ENCODE measurements at places on chromosomes 12 and 14.

- peak; percentile 80 for DNase-seq
Measured at GRCh38 chr14:61350427-61351270, 29.3 kb downstream of the PRKCH start.

- DNase-seq = peak; percentile 66
Measured at GRCh38 chr14:70416725-70417349, at the start of gene SYNJ2BP. SYNJ2BP (minus strand) TSS chr14:70417090; CDS start chr14:70416963, 127 bp downstream.

- no peak for DNase-seq
Measured at GRCh38 chr12:90064852-90065801, 356.5 kb upstream of the ATP2B1 start.

- no peak for DNase-seq
Measured at GRCh38 chr12:130649101-130650045, 66.7 kb downstream of the RIMBP2 start.

- peak; percentile 55 for DNase-seq
Measured at GRCh38 chr14:97218691-97219430, 421.7 kb downstream of the VRK1 start.

- DNase-seq = no peak
Measured at GRCh38 chr12:124305136-124305535, 10.2 kb downstream of the RFLNA start.

- DNase-seq = no peak
Measured at GRCh38 chr14:67609642-67610310, 9.7 kb upstream of the PIGH start.

- no peak for DNase-seq
Measured at GRCh38 chr12:124281309-124281708, 13.6 kb upstream of the RFLNA start.

- no peak for DNase-seq
Measured at GRCh38 chr12:124213666-124214347, 81.1 kb upstream of the RFLNA start.

DNA sequence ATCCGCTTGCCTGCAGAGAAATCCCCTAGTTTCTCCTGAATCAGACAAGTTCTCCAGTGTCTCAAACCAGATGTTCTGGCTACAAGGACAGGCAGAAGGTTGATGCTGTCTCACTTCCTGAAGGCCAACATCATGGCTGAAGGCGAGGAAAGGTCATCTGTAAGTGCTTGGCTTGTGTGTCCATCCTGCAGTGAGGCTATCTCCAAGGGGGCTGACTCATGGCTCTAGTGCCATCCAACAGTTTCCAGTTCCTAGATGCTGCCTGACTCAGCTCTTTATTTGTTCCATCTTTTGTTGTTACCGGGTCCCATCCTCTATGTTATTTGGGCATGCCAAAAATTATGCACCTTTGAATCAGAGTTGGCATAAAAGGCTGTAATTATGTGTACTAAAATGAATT lies 232.1 kb upstream of the TBX3 start:
- no peak for DNase-seq

GRCh38 chr12:49936925-49937324 lies 13.6 kb upstream of the AQP2 start:
- no peak for DNase-seq

- no peak for DNase-seq
Measured at GRCh38 chr12:64212119-64212746, 9.9 kb downstream of the KICS2 start.

DNA sequence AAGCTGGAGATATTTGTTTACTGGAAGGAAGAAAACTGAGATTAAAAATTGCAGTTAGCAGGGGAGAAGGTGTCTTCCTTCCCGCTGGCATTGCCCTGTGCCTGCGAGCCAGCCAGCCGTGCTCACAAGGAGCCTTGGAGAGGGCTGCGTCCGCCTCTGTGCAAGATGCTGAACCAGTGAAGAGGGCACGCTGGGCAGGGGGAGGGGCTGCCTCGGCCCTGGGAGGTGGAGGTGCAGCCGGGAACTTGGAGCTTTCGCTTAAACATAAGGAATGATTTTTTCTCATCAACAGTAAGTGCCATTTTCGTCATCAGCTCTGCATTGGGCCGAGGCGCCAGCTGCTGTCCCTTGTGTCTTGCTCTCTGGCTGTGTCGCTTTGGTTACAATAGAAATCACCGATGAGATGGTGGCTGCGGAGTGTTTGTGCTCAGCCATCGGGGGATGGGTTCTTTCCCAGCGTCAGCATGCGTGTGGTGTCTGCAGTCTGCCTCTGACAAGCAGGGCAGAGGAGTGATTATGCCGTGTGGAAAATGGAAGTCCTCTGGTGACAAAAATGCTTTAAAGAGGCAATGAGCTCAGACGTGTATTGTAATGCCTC lies 97.3 kb downstream of the ESR2 start:
- DNase-seq = peak; percentile 26
